Thymus (tissue), 14 donors: ENCODE measurements at places on chromosomes 4 and X.

DNA sequence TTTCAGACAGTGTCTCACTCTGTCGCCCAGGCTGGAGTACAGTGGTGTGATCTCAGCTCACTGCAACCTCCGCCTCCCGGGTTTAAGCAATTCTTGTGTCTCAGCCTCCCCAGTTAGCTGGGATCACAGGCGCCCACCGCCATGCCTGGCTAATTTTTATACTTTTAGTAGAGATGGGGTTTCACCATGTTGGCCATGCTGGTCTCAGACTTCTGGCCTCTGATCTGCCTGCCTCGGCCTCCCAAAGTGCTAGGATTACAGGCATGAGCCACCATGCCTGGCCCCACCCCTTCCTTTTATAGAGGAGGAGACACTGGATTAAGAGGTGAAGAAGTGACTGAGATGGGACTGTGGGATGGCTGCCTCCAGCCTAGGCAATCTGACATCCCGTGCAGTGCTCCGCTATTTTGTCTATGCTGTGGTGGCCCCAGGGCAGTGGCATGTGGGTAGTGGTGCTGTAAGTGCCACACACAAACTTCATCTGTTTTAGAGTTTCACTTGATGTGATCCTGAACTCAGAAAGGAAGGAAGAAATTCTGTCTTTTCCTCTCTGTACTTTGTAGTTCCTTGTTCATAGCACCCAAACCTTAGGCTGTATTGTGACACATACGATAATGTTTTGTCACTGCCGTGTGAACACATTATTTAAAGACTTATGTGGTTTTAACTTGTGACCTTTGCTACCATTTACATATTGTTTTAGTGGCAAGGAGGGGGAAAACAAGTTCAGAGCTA lies 48.9 kb downstream of the FNIP2 start:
- no peak for DNase-seq

DNA sequence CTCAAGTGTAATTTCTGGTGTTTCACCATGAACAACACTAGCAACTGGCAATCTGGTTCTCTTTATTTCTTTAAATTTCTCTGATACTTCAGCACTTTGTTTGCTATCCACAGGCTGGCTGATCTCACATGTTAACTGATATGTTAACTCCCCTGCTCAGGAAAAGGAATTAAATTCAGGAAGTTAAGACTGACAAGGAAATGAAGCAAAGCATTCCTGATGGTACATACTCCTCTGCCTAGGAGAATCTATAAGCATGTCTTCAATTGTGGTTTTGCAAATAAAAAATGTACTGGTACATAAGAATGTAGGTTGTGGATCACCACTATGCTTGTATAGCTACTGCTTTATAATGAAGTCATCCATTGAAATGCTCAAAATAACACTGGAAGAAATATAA lies 1119.2 kb upstream of the INTU start:
- DNase-seq = no peak

DNA sequence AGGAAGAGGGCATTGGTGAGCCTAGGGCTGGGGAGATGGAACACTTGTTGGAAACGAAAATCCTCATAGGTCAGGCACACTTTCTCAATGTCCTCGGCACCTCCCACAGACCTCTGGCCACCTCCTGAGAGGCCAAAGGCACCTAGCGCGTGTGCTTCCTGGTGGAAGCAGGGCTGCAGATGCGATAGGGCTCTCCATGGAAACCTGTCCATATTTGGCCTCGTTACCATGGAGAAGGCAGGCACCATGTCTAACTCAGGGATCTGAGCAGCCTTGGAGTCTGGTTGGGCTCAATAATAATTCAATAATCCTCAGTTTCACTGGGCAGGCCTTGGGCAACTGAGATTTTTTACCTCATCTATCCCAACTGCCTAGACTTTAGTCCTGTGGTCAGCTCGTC lies 58.3 kb downstream of the RAI2 start:
- no peak for DNase-seq

DNA sequence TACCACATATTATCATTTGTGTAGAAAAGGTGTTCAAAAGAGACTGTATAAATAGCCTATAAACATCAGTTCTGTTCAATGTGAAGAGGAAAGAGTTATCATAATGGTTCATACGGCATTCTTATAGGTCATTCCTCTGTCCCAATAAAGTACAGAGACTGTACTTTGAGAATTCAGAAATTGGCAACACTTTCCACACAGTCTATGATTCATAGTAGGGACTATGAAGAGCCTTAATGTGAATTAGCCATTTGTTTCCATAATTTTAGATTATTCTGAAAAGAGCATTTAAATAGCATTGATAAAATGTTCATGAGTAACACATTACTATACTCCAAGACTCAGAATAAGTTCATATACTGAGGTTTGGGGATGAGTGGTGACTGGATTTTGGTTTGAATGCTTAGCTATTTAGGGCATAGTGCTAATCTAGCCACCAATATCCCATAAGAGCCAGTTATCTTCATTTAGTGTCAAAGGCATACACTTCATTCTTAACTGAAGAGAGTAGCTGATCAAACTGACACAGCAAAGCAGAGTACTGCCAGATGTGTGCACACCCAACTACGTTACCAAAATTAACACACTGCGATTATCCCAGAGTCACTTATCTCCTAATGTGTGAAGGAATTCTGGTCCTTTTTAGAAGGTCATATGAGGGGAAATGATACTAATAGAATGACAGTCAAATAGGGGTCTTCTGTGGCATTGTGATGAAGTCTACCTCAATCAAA lies 10.2 kb downstream of the ANK2 start:
- DNase-seq = no peak

GRCh38 chrX:3181846-3182245 lies 140.6 kb downstream of the ARSF start:
- DNase-seq = no peak

DNA sequence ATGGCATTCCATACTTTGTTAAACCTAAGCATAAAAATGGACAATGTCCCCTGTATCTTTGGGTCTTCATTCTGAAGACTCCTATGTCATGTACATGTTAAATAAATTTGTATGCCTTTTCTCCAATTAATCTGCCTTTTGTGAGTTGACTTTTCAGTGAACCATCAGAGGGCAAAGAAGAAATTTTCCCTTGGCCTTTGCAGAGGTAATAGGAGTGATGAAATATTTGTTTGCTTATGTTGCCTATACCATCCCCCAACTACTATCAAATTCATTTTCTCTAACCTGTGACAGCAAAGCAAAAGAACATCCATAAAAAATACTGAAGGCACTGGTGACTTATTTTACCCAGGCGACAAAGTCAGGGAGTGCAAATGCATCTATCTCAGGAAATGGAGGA lies 18.2 kb downstream of the NAAA start:
- DNase-seq = no peak

- DNase-seq = no peak
Measured at GRCh38 chrX:46165411-46165810, 379.8 kb downstream of the ZNF674 start.

GRCh38 chr4:94961420-94961819 lies 203.7 kb downstream of the BMPR1B start:
- no peak for DNase-seq

GRCh38 chrX:53056292-53056691 lies 7.7 kb downstream of the GPR173 start:
- no peak for DNase-seq
